ENCODE measurements at places on chromosomes 3 and 15. TPM values are rescaled to one million over a fixed set of nuclear protein-coding genes. Genes with fewer than 3 reads are reported as not detected.
A peak's percentile ranks its signal among the peaks of the same experiment; 100 is the strongest.

GRCh38 chr3:186732169-186732766, 15.1 kb downstream of the KNG1 start:
- DNase-seq, result no peak

DNA sequence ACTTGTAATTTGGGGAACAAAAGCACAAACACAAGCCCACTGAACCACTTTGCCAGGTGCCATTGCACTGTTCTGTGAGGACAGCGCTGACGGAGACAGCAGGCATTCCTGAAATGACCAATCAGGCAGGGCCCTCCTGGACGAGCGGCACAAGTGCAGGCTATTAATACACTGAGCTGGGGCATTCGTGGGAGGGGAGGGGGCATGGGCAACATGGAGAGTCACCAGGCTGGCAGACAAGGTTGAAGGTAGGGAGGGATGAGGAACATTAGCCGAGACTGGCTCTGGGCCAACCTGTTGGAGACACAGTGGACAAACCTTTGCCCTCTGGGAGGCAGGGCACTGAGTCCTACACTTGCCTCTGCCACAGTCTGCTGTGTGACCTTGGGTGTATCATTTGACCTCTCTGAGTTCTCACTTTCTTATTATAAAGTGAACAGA, 45.6 kb downstream of the NOX5 start:
- no peak for DNase-seq

DNA sequence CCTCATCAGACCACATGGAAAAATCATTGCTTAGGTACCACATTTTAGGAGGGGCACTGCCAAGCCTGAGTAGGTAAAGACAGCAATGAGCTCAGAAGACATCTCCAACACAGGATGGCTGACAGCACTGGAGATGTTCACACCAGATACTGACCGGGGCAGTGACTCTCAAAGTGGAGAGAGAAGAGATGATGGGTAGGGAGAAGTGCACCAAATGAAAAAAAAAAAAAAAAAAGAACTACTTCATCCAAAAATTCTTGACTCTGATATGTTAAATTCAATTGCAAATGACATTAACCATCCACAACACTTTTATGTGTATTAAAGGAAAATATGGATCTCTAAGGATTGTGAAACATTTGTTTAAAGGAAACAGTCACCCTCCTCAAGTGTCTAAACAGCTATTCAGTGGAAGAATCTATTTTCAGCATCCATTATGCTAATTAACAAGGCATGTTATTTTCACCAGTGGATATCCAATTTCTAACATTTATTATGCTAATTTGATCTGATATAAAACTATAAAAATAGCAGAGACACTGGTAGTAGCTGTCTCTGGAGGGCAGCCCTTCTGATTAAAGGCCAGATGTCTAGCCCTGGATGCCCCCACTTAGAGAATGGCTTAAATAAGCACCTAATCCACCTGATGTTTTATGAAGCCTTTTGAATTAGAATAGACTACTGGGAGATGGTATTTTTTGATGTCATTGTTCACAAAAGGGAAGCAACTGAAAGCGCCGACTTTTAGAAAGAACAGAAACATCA, 48.2 kb upstream of the VGLL4 start:
- DNase-seq, result no peak

- no peak for DNase-seq
These were observed 148.8 kb upstream of the TRIM42 start for GRCh38 chr3:140529096-140529495.

The TICRR gene
- total RNA-seq, result 12.9 TPM

DNA sequence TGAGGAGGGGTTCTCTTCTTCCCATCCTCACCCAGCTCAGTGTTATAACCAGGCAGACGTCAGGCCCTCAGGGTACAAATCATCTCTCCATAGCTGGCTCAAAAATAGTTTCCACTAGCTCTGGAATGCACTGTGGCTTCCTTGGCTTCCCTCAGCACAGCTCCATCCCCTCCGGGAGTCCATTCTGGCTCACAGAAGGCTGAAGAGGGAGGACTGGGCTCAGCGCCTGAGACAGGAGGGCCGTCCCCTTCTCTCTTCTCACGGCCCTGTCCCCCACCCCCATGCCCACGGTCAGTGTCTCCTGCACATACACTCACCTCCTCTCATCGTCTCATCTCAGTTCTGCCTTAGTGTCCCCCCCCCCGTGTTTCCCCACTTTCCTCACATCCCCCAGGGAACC, 50.1 kb downstream of the UMPS start:
- no peak for DNase-seq

DNA sequence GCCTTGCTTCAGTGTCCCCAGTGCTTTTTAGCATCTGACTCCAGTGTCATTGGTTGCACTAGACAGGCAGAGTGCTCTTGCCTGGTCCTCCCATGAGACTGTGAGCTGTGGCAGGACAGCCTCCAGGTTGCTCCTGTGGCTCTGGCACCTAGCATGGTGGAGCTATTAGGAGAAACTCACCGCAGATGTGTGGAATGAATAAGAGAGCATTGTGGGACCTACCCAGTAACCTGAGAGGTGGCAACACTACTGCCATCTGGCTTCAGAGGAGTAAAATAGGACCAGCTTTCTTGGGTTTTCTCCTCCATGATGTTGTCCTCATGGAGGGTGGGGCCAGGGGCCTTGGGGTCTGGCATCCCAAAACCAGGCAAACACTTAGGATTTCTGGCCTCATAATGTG, 183.6 kb downstream of the EPHB1 start:
- no peak for DNase-seq

The USP13 gene
- total RNA-seq, result 14.0 TPM

GRCh38 chr3:49673715-49674496, at the start of gene APEH:
Gene APEH (plus strand): TSS chr3:49674351. CDS start chr3:49674402, 51 bp downstream.
- peak; percentile 99 for DNase-seq

DNA sequence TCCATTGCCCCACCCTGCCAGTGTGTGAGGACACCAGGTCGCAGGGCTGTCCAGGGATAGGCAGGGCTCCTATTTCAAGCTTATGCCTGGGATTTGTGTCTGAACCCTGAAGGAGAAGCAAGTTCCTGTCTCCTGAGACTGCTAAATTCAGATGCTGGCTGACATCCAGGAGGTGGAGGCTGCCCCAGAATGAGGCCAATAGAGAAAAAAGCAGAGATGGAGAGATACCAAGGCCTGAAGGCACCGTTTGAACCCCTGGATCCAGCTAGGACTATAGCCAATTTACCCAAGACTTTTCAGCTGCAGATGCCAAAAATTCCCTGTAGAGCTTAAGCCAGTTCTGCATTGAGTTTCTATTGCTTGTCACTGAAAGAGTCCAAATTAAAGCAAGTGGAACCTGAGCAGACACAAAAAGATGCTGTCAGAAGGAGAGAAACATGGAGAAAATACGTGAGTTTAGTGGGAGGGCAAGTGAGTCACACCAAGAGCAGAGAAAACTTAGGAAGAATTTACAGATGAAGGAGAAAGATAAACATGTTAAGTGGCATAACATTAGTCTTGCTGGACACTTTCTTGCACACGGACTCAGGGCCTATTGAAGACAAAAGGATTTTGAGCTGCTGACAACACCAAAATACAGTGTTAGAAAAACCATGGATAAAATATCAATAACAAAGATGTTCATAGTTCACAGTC, 148.6 kb downstream of the CNTN3 start:
- DNase-seq, result no peak

- DNase-seq, result no peak
These were observed 372.7 kb downstream of the ROBO2 start for GRCh38 chr3:77412584-77412983.

DNA sequence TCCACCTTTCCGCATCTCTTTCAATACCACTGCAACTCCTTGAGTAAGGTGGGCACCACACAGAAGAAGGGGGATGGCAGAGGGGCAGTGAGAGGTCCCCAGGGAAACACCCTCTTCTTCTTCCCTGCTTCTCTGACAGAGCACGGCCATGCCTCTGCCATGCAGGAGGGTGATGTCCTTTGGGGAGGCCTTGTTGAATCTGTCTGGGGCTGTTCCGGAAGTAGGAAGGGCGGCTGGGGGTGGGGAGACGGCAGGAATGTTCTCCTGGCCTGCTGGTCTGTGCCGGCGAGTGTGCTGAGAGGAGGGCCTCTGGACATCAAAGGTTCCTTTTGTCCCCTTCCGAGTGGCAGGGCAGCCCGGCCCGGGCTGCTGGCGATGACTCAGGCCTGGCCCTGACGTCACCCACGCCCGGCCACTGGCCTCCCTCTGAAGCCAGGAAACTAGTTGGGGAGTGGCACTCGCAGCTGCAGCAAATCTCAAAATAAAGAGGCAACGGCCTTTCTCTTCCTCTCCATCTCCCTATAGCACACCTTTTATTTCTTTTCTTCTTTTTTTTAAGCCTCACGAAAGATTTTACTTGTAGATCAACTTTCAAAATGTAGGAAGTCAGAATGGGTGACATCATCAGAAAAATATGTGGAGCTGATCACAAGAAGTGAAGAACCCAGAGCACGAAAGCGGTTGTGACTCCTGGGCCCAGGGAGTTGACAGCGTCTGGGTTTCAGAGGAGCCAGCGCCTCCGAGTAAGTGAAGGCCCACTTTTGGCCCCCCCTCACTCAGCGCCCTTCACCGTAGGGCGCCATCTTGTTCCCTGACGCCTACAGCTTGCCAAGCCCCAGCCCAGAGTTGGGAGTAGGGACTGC, at the start of gene ZBTB38:
ZBTB38 (plus strand) TSS at position 443 of the 863 bp plus-strand sequence. CDS start 73,885 bp downstream, outside the sequence.
- DNase-seq, result no peak

DNA sequence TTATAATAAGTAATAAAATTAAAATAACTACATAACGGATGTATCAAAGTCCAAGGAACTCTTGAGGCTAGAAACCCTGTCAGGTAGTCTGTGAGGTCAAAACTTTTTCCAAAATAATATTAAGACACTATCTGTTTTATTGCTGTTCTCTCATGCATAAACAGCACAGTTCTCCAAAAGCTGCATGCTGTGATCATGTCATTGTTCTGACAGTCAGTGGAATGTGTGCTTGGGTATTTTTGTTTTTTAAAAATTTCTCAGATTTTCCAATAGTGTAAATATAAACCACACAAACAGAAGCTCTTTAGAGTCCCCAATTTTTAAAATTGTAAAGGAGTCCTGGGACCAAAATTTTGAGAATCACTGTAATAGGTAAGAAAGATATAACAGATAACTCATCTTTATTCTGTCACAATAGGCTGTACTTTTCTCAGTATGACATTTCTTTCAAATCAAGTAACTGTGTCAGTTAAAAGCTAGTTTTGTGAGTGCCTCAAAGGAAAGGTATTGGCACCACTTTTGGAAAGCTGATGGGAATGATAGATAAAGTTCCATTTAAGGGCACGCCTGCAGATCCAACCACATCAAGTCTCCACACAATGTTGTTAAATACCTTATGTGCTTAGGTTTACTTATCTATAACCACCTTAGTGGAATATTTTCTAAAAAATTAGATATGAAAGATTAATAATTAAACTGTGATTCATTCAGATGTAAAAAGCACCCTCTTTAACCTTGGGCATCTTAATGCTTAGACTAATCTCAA, 49.3 kb downstream of the CEP152 start:
- no peak for DNase-seq

The PROS1 gene
- total RNA-seq, result not detected

The OR5H14 gene
- total RNA-seq, result not detected

DNA sequence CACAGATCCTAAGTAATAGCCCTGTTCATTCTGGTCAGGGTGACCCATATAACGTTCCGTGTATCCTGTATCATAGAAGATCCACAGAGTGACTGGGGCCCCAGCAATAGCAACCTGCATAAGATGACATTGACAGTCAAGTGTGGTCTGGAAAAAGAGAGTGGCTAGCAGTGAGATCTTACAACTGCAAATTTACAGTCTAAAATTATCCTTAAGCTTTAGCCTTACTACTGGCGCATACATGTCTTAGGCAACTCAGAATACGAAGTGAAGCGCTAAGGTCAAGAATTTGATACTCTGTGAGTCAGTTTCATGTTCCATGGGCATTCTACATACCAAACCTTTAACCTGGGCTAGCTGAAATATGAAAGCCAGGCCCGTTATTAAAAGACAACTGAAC, 29.2 kb upstream of the IGDCC4 start:
- DNase-seq, result no peak

- no peak for DNase-seq
These were observed 56.2 kb downstream of the NBEAL2 start for GRCh38 chr3:47035645-47036044.

The GOLGA6B gene
- not detected for total RNA-seq

DNA sequence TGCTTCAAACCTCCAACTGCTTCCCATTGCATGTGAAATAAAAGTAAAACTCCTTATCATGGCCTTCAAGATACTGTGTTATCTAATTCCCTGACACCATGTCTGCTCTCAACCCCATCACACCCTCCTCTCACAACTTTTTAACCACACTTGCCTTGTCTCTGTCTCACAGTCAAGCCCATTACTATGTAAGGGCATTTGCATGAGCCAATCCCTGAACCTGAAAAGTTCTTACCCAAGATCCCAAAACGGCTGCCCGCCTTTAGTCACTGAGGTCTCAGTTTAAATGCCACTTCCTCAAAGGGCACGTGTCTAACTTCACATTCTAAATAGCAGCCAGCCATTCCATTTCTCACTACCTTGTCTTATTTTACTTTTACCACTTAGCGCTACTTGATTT, 83.1 kb downstream of the SST start:
- no peak for DNase-seq

GRCh38 chr15:78167227-78167888, 18.2 kb downstream of the IDH3A start:
- DNase-seq, result no peak

- no peak for DNase-seq
These were observed 3.2 kb upstream of the BCL2L10 start for GRCh38 chr15:52115598-52116427.

- no peak for DNase-seq
These were observed 1.8 kb downstream of the SLC6A6 start for GRCh38 chr3:14404186-14404585.

DNA sequence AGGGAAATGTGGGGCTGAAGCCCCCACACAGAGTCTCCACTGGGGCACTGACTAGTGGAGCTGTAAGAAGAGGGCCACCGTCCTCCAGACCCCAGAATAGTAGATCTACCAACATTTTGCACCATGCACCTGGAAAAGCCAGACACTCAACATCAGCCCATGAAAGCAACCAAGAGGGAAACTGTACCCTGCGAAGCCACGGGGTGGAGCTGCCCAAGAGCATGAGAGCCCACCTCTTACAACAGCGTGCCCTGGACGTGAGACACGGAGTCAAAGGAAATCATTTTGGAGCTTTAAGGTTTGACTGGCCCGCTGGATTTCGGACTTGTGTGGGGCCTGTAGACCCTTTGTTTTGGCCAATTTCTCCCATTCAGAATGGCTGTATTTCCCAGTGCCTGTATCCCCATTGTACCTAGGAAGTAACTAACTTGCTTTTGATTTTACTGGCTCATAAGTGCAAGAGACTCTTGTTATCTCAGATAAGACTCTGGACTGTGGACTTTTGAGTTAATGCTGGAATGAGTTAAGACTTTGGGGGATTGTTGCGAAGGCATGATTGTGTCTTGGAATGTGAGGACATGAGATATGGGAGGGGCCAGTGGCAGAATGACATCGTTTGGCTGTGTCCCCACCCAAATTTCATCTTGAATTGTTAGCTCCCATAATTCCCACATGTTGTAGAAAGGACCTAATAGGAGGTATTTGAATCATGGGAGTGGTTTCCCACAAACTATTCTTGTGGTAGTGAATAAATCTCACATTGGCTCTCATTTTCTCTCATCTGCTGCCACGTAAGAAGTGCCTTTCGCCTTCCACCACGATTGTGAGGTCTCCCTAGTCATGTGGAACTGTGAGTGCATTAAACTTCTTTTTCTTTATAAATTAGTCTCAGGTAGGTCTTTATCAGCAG, 105.8 kb downstream of the CBLB start:
- DNase-seq, result no peak

GRCh38 chr3:171257251-171258203, 202.7 kb downstream of the TNIK start:
- peak; percentile 67 for DNase-seq

Measured in natural killer cell treated with Interleukin-12 subunit alpha and Interleukin-12 subunit beta and Interleukin-15 and Interleukin-18, amount 100 ng/mL, for 72 hours (primary cell).